ENCODE measurements at places on chromosomes 1 and 21.

- no peak for DNase-seq
Measured at GRCh38 chr1:75174031-75174760, 40.0 kb downstream of the LHX8 start.

DNA sequence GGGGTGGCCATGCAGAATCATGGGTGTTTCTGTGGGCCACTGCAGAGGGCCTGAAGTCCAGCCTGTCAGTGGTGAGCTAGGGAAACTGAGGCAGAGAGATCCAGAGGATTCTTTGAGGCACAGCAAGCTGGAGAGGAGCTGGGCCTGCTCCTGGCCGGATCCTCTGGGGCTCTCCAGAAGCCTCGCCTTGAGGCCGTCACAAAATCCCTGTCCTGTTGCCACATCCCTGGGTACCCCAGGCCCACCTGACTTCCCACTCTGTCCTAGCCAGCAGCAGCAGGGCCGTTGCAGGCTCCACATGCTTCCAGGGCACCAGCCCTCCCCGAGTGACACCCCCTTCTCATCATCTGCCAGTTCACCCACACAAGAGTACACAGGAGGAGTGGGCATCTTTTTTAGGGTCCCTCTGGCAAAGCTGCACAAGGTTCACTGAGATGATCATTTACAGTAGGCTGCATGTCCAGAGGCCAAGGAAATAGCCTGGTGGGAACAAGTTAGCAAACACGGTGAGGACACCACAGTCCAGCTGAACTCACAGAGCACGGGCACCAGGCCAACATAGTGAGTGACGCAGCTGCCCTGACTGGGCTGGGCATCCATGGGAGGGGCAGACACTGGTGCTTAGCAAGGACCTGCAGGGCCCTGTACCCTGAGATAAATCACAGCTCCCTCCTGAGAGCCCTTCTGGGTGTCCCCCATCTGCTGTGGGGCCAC lies 25.1 kb upstream of the TSPEAR start:
- no peak for DNase-seq

DNA sequence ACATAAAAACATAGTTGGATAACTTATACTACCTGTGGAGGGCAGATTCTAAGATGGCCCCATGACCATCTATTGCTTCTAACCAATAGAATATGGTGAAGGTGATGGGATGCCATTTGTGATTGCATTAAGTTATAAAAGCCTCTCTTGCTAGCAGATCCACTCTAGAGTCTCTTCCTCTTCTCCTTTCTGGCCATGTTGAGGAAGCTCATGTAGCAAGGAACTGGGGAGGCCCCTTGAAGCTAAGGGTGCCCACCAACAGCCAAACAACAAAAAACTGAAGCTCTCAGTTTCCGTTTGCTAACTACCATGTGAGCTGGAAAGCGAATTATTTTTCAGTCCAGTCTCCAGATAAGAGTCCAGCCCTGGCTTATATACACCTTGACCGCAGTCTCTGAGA lies 16.0 kb upstream of the AGO1 start:
- no peak for DNase-seq

DNA sequence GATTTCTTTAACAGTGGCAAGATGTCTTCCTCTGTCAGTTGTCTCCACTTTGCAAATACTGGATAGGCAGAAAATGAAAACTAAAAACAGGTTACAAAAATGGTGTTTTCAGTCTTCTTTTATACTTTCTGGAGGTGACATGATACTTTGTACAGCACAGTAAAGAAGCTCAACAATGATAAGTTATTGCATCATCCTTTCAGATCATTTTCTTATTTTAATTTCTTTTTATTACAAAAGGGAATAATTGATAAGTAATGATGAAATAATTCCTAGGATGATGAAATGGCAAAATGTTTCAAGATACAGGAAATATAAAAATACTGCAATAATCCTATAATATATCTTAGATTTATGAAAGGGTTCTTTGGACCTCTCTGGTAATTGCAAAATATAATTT lies 16.5 kb downstream of the GORAB start:
- no peak for DNase-seq

- DNase-seq = no peak
Measured at GRCh38 chr1:81525085-81525484, 275.6 kb upstream of the ADGRL2 start.

- no peak for DNase-seq
Measured at GRCh38 chr1:248375446-248375845, at the start of gene OR2T6. TSS of gene OR2T6 (plus strand) at chr1:248375746. CDS start at chr1:248387609, 11,863 bp downstream.

DNA sequence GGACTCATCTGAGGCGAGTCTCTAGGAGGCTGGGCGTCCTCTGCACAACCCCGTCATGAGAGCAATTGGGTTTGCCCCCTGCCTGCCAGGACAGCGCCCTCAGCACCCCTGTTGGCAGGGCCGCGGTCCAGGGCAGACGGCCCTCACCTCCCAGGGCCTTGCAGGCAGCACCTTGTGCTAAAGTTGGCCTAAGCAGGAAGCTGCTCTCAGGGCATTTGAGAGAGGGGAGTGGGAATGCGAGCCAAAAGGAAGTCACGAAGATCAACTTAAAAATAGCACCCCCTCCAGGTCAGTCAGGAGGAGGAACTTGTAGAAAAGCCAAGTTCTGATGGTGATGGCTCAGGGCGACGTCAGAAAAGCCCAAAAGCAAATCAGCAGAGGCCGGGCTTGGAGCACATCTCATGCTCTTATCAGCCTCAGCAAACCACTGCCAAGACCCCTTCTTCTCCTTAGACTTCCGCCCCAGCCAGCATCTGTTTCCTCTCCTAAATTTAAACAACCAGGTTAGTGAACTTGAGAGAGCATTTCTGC lies 12.6 kb upstream of the ADORA3 start:
- no peak for DNase-seq

DNA sequence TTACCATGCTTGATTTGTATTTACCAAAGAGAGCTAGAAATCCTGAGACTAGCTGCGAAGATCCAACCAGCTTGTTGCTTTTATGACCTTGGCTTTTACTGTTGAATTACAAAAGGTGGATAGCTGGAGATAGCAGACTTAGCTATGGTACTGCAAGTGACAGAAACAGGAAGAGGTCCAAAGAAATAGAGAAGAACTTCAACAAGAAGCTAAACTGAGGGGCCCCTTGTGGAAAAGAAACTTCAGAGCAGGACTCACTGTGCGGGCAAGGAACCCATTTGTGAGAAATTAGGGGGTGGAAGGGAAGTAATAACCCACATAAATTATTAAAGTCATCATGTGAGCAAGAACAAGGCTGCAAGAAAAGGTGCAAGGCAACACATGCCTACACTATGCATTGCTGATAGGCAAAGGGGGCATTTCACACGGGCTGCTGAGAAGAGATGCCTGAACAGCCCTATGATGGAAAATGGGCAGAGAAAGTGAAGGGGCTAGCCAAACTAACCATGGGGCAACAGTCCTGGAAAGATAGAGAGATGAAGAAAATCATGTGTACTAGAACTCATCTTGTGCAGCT lies 116.6 kb upstream of the PRDX6 start:
- no peak for DNase-seq

DNA sequence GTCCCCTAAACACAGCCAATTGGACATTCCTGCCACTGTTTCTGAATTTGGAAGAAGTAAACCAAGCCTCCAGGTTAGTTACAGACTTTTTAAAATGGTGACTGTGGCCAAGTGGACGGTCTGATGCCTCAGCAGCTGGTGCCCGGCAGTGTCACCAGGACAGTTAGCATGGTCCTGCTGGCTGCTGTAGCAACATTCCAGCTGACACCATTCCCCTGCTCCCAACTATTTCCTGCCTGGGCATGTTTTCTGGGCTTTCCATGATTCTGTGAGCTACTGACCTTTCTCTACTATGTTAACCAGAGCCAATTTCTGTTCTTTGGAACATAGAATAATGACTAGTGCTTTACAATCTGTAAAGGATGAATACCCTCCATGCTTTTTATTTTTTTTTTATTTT lies 95.0 kb downstream of the TLR5 start:
- no peak for DNase-seq

- no peak for DNase-seq
Measured at GRCh38 chr1:9573723-9574122, 15.0 kb upstream of the TMEM201 start.

DNA sequence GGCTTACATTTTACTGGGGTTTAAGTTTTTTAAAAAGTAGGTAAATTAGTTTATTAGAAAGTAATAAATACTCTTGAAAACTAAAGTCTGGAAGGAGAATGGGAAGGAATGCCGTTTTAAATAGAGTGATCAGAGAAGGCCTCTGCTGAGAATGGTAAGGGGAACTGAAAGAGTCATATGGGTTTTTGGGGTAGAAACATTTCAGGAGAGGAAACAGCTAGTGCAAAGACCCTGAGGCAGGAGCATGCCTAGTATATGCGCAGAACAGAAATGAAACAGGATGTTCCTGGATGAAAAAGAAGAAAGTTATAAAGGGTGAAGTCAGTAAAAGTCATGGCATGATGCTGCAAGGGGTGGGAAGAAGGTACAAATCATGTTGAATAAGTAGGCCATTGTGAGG lies 38.9 kb downstream of the ZC3H11B start:
- DNase-seq = no peak

GRCh38 chr1:166960858-166961474 lies 14.4 kb downstream of the ILDR2 start:
- no peak for DNase-seq

DNA sequence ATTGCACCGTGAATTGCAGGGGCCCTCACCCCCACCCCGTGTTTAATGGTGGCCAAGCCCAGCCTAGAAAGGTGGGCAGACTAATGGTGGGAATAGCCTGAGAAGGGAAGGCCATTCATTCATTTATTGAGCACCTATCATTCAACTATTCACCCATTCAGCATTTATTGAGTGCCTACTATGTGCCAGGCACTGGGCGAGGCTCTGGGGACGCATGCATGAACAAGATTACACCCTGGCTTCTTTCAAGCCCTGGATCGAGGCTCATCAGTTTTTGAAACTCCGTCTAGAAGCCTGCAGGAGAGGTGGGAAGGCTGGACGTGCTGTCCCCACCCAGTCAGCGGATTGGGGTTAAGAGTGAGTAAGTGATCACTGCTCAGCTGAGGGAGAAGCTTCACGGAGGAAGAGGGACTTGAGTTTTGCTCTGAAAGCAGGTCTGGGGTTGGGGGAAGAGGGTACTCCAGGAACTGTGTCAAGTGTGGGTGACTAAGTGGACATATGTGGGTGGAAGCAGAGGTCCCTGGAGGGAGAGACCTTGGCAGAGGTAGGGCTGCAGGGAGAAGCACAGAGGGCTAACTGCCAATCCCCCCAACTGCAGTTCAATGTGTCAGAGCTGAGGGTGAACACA lies 35.6 kb downstream of the MEF2D start:
- DNase-seq = no peak

GRCh38 chr1:202291001-202291400 lies 50.7 kb downstream of the UBE2T start:
- DNase-seq = no peak

DNA sequence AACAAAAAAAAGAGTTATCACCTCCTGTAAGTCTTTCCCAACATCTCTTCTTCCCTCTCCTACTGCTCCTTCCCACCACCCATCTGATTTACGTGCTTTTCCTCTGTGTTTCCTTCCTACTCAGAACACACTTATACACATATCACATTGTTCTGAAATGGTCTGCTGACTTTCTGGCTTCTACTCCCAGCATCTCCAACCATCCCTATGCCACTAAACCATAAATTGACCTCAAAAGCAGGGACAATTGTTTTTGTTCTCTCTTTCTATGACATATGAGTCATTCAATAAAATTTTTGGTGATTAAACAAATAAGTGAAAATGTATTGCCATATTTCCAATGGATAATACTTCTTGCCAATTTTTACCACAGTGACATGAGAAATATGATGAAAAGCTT lies 8.2 kb downstream of the GOLPH3L start:
- DNase-seq = no peak

GRCh38 chr1:84862810-84863251 lies 30.2 kb downstream of the LPAR3 start:
- DNase-seq = no peak

DNA sequence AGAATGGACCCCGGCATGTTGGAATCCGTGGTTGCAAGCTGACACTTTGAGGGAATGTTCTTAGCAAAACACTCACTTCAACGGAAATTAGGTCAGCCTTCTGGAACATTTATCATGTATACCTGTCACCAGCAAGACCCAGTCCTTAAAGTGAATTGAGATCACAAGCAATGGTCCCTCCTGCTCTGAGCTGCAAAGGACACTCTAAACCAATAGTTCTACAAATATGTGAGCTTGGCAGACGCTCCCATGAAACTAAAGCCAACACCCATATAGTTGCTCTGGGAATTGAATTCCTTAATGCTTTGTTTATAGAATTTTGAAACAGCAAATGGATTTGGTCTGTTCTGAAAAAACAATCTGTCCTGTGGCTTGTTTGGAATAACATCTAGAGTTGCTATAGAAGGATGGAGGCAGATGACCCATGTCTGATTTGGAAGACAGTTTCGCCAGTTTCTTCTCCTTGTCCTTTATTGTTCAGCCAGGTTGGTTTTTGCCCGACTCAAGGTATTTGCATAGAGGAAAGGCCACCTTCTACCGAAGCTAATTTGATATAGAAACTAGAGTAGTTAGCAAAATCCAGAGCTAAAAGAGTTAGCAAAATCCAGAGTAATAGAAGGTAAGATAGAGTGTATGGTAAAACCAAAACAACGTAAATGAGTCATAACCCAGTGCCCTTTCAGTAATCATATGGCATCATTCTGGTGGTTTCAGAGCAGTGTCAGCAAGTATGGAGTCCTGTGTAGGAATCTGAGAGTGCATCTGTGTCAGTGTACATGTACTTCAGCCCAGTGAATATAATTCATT lies 236.2 kb downstream of the NFIA start:
- DNase-seq = peak; percentile 75

- no peak for DNase-seq
Measured at GRCh38 chr1:43284065-43284464, 1.3 kb downstream of the C1orf210 start.

DNA sequence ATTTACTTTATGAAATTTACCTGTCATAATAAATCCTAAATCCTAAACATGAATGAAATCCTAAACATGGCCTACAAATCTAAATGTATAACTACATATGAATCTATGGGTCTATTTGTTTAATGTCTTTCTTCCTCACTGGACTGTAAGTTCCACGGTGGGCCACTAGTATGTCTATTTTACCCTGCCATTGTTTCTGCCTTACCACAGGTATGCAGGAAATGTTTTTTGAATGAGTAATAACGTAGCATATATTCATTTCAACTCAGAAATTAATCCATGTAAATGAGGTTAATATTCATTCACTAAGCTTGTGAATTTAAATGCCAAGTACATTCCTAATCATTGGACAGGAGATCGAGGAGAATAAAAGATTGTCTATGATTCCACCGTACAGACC lies 35.3 kb downstream of the B3GALNT2 start:
- DNase-seq = no peak

GRCh38 chr1:16165073-16165364 lies 9.2 kb upstream of the EPHA2 start:
- no peak for DNase-seq

- no peak for DNase-seq
Measured at GRCh38 chr1:202252271-202252670, 58.7 kb downstream of the LGR6 start.

GRCh38 chr1:114648503-114648902 lies 21.3 kb downstream of the DENND2C start:
- no peak for DNase-seq
